Fibroblast of skin of left biceps (primary cell): ENCODE measurements at places on chromosomes 4 and X.
A peak's percentile ranks its signal among the peaks of the same experiment; 100 is the strongest.

DNA sequence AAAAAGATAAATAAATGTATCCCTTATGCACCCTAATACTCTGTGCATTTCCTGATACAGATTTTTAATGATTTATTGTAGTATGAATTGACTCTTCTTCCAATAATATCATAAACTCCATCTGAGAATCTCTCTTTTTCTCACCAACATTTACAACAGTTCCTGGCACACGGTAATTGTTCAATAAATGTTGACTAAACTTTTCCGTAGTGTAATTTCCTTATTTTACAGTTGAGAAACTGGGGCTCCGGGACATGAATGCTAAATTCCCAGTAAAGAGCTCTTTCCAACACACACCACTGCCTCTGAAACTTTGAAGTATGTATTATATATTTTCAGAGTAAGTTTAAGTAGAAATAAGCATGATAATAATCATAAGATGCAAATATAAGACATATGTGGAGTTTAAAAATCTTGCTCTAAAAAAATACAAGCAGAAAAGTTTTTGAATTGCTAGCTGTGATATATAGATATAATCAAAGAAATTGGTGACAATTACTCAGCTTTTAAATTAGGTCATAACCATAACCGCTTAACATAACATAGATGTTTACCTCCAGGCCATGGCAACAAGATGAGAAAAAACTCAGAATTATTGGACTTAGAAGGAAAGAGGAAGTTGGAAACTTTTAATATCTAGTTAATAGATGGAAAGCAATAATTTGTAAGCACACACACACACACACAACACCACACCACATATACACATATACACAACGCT is 28.2 kb upstream of the ANTXR2 start:
- DNase-seq, result no peak

GRCh38 chr4:182063651-182064050 is 179.6 kb upstream of the TENM3 start:
- no peak for DNase-seq

DNA sequence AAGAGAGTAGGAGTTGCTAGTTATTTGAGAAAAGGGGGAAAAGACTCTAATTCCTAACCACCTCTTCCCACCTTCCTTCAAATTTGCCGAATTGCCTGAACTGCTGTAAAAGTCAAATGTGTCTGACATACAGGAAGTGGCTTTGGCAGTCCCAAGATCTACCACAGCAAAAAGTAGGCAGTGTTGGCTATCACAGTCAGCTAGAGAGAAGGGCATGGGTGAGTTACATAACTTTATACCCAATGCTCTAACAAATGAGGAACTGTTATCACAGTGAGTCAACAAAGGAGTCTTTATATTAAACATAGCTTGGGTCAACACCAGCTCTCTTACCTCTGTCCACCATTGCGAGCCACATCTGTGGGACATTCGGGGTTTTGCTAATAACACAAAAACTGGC is 2.4 kb upstream of the MBNL3 start:
- DNase-seq, result no peak

DNA sequence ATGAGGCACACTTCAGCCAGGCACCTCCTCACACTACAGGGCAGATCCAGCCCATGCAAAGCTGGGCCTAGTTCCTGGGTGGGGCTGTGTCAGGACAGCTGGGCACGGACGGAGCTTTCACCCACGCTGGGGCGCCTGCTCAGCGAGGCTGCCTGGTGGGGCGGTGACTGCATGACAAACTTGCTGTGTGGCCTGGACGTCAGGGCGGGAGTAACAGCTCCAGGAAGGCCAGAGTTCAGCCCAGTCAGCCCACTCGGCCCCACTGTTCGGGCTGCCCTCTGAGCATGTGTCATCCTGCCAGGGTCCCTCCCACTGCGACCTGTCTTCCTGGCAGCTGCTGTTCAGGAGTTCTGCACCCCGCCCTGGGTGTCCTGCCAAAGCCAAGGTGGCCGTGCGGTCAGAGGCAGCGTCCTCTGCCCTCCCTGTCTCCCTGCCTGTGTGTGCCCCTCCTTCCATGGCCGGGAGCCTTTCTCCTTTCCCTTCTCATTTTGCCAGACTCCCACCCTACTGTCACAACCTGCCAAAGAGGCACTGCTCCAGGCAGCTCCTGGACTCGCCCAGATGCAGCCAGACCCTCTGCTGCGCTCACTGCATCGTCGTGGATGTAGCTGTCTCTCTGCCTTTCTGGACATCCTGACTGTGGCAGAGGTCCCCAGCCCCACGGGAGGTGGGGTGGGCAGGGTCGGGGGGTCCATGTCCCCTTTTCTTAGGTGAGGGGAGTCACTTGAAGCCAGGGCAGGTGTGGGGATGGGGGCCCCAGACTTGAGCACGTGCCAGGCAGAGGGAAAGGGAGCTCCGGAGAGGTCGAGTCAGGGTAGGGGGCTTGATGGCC is 33.0 kb upstream of the KIAA0232 start:
- DNase-seq, result no peak

GRCh38 chr4:169311643-169312365 is 41.0 kb upstream of the SH3RF1 start:
- DNase-seq, result no peak

GRCh38 chr4:172822331-172822730 is 346.3 kb upstream of the GALNT7 start:
- no peak for DNase-seq

- no peak for DNase-seq
Measured at GRCh38 chr4:104490096-104490769, 4.5 kb downstream of the CXXC4 start.

DNA sequence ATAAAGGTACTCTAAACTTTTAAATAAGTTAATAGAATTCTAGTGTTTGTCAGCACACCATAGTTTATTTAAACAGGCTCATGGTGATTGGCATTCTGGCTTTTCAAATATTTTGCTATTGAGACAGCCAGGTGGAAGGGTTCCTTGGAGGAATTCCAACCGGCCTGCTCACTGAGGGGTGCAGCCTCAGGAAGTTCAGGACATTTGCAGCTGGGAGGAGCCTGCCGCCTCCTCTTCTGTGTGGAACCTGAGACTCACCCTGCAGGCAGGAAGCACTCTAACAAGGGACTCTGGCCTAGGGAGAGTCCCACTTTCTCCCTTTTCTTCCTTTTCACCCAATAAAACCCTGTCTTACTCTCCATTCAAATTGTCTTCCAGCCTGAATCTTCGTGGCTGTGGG is 1328.0 kb downstream of the FSTL5 start:
- no peak for DNase-seq

GRCh38 chr4:78779280-78779679 is 3.1 kb downstream of the BMP2K start:
- no peak for DNase-seq

DNA sequence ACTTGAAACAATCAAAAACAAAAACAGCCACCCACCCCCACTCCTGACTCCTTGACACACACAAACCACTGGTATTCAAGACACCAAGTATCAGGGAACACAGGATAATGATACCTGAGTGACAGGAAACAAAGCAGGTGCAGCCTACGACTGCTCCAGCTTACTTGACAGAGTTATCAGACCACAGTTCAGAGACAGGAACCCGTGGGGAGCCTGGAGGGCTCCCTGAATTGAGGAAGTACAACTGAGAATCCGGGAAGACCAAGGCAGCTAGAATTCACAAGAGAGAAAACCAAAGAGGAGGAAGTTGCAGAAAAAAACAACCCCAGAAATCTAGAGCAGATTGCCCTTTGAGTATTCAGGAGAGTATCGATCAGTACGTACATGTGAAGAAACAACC is 20.5 kb downstream of the COMMD8 start:
- DNase-seq, result no peak

DNA sequence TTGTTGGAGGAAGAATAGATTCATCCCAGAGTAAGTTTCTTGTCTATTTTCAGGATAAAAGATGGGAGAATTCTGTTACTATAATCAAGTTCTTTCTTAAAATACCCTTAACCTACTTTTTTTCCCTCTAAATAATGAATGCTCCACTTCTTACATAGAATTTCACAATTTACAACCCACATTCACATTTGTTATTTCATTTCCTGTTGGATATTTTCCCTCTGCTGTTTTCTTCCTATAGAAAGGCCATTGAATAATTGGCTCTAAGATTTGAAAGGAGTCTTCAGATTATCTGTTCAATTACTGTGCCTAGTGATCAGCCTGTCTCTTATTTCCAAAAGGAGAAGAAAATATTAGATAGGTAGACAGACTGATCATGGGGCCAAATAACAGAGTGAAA is 79.7 kb downstream of the CPE start:
- no peak for DNase-seq

GRCh38 chrX:13699183-13699826 is 10.4 kb downstream of the RAB9A start:
- DNase-seq, result no peak

DNA sequence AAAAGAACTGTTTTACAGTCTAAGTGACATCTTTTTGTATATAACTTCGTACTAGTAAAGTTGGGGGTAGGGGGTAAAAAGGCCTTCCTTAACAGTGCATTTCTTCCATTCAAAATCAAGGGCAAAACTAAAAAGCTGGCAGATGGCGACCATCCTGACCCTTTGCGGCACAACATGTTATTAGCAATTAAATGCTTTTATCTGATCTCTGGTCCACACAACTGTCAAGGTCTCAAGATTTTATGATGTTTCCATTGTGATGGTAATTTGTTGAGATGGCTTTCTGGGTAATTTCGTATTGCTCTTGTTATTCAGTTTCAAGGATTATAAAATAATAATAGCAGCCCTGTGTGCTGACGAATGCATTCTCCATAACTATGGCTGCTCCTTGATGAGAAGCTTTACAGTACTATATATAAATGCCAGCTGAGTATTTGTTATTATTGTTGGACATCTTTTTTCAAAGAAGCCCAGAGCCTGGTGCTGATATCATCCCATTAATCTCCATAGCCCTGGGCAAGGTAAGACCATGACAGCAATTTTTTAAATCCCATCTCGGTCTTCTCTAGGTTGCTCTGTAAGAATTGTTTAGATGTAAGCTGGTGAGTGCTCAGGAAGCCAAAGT is 89.5 kb downstream of the CBR4 start:
- DNase-seq, result no peak

DNA sequence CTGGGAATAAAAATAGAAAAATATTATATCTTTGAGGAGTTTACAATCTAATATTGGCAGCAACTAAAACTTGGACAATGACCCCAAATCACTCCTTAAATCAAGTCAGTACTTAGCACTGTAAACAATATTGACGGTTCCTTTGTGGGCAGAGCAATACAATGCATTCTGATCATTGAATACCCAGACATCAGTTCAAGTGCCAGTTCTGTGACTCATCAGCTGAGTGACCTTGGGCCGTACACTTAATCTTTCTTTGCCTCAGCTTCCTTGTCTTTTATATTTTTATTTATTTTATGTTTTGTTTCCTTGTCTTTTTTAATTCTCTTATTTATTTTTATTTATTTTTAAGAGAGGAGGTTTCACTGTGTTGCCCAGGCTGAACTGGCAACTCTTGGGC is 112.2 kb upstream of the ANXA3 start:
- no peak for DNase-seq

- DNase-seq, result no peak
Measured at GRCh38 chr4:88729146-88729760, 31.6 kb upstream of the NAP1L5 start.

DNA sequence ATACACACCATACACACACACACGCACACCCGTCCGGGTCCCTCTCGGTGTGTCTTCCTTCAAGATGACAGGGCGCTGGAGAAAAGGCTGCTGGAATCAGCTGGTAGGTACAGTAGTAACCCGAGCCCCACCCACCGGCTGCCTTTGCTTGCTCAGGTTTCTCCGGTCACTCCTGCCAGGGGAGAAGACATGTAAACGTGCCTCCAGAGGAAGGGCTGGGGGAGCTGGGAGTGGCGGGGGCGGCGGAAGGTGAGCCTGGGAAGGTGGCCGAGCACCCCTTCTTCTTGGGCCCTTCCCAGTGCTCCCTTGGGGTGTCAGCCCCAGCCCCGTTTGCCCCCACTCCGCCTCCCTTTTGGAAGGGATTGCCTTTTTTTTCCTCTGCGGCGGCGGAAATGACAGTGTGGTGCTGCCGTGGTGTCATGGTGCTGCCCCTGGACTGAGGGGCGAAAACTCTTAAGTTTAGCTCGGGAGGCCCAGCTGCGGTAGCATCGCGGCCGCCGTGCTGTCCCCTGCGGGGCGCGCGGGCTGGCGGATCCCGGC is at the start of gene MID2:
Gene MID2, plus strand, starts transcription at position 169 of the 540 bp plus-strand sequence. CDS start 561 bp downstream, outside the sequence.
- DNase-seq, result no peak

- DNase-seq, result peak; percentile 16
Measured at GRCh38 chr4:186932631-186933187, 209.1 kb upstream of the FAT1 start.

- no peak for DNase-seq
Measured at GRCh38 chr4:5435201-5435600, 273.2 kb downstream of the EVC2 start.

DNA sequence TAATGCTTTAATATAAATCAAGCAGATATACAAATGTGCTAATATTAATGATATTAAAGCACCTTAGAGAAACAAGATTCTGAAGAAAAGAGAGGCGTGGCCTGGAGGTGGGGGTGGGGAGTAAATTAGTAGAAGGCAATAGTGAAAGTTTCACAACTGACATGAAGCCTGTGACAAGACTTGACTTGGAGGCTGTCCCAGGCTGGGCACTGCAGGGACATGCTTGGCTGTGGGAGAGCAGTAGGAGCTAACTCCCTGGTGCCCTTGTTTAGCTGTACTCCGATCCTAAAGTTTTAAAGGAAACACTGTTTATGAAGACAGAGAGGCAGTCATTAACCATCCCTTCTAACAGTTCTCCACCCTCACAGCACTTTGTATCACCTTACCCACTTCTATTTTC is 239.0 kb upstream of the MAB21L2 start:
- DNase-seq, result no peak

DNA sequence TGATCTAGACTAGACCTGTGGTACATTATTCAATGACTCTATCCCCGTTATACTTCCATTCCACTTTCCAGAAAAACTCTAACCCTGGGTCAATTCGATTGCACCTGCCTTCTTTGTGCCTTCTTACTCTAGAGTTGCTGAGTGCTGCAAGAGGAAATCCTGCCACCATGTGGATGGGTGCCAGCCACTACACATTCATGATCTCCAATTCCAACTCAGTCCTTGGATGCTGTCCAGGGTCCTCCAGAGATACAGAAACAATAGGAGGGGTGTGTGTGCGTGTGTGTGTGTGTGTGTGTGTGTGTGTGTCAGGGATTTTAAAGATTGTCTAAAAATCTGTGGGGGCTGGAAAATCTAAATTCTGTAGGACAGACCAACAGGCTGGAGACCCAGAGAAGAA is 42.9 kb upstream of the INTS6L start:
- peak; percentile 6 for DNase-seq

GRCh38 chr4:184587701-184588100 is 61.5 kb downstream of the CASP3 start:
- no peak for DNase-seq

- DNase-seq, result peak; percentile 22
Measured at GRCh38 chr4:31272331-31273061, 552.3 kb downstream of the PCDH7 start.
